Left renal pelvis (tissue), 4 donors: ENCODE measurements at places on chromosomes 6 and 20. TPM values are rescaled to one million over a fixed set of nuclear protein-coding genes. Genes with fewer than 3 reads are reported as not detected.

GRCh38 chr6:7960141-7960540 lies 49.6 kb upstream of the TXNDC5 start:
- DNase-seq = no peak

DNA sequence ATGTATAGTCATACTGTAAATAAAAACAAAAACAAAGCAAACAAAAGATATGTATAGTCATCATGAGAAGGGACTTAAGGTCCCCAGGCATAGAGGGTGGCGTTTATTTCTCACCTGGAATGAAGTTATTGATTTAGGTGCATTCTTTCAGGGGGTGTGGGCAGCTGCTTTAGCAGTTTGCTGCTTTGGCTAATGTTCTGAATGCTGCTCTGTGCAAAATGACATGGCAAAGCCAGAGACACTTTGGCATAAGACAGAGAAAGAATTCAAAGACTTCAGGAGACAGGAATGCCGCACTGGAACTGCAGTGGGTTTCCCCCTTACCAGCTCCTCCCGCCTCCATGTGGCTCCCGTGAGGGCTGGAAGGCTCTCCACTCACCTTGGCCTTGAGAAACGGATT lies 36.4 kb upstream of the NELFCD start:
- DNase-seq = no peak

GRCh38 chr6:90231308-90231707 lies 65.3 kb downstream of the BACH2 start:
- no peak for DNase-seq

- DNase-seq = no peak
Observed at GRCh38 chr6:113616701-113617274, 240.4 kb upstream of the MARCKS start.

DNA sequence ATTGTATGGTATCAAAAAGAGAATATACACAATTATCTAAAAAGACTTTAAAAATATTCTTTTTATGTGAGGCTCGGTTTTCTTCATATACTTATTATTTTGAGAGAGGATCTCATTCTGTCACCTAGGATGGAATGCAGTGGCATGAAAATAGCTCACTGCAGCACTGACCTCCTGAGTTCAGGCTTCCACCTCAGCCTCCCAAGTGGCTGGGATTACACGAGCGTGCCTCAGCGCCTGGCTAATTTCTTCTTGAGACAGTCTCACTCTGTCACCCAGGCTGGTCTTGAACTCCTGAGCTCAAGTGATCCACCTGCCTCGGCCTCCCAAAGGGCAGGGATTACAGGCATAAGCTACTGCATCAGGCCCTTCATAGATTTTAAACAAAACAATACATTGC lies 10.7 kb downstream of the DEK start:
- DNase-seq = no peak

GRCh38 chr6:150566486-150566885 lies 33.2 kb upstream of the PLEKHG1 start:
- DNase-seq = no peak

- no peak for DNase-seq
Observed at GRCh38 chr6:89044328-89045010, 36.1 kb upstream of the PNRC1 start.

DNA sequence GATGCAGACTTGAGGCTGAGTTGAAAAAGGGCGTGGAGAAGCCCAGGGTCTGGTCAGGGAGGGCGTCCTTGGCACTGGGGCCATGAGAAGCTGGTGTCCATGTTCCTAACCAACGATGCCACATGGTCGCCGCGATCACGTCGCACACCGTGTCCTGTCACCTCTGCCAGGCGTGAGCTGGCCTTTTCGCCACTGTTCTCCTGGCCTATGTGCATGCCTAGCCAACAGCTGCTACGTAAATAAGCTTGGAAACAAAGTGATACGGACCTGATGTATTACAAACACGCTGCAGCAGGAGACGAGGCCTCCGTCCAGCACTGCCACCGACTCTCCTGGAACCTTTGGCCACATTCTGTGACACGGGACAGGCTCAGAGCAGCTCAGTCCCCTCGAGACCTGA lies 22.0 kb upstream of the KIF25 start:
- no peak for DNase-seq

DNA sequence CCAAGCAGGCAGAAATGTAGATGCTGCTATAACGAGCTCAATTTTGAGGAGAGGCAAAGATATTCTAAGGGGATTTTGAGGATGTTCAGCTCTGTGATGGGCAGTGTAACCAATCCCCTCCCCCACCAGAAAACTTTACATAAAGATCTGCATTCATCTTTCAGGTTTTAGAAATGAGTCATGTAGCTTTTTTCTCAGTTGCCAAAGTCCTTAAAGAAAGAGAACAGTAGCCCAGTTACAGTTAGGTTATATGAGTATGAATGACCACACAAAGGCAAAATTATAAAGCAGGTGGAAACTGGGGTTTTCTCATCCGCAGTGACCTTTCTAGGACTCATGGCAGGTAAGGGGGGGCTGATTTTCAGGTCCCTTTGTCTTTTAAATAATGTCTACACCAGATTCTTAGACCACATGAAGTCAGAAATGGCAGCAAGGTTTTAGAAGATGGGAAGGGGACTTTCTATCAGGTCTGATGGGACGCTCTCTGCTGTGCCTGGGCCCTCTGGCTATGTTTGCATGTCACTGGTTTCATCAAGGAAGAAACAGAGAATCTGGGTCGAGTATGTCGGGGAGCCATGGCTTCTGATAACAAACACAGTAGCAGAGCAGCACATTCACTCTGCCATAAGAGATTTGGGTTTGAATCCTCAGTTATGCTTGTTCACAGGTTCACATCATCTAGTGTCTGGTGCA lies 94.7 kb downstream of the CLIC5 start:
- DNase-seq = no peak

GRCh38 chr6:122048570-122048969 lies 350.9 kb upstream of the HSF2 start:
- DNase-seq = no peak

DNA sequence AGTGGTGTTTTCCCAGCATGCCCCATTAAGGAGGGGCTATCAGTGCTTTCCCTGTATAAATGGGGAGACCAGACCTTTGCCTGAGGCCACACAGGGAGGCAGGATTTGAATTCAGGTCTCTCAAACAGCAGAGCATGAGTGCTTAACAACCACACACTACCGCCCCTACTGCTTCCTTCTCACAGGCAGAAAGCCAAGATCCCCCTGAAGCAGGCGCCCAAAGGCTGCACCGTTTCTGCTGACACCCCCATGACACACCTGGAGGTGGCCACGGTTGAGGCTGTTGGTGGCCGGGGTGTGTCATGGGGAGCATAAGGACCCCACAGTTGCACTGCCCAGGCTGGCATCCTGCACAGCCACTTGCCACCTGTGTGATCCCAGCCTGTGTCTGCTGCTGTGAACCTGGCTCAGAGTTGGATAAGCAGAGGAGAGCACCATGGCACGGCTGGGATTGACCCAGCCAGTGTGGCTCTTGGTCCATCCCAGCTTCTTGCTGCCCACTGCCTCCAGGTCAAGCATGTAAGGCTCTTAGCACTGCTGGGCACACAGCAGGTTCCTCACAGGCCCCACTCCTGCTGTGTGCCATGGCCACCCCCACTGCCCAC lies 28.3 kb downstream of the PCK1 start:
- DNase-seq = no peak

MOG gene
- polyA plus RNA-seq = not detected

MOXD1 gene
- 193 TPM for polyA plus RNA-seq

MYBL2 gene
- polyA plus RNA-seq = 19.2 TPM

ATXN1 gene
- polyA plus RNA-seq = 18.5 TPM

SAMD5 gene
- polyA plus RNA-seq = 2.7 TPM

C6orf136 gene
- 10.5 TPM for polyA plus RNA-seq

RPN2 gene
- polyA plus RNA-seq = 325 TPM

BMP6 gene
- 7.1 TPM for polyA plus RNA-seq

COL9A3 gene
- 17.5 TPM for polyA plus RNA-seq

PMEPA1 gene
- 19.9 TPM for polyA plus RNA-seq

PTK6 gene
- polyA plus RNA-seq = 0.42 TPM
